ENCODE measurements at places on chromosomes 2 and 18. TPM values are rescaled to one million over a fixed set of nuclear protein-coding genes. Genes with fewer than 3 reads are reported as not detected.

SNORC gene
- 1.7 TPM for total RNA-seq

SP3 gene
- total RNA-seq: 79.9 TPM

- H3K27me3 ChIP-seq: no peaks in the 10 kb centered on the region
- DNase-seq: no peak
- H3K4me1 ChIP-seq: no peaks in the 10 kb centered on the region
Observed at GRCh38 chr18:72409903-72410302, 134.2 kb downstream of the CBLN2 start.

DNA sequence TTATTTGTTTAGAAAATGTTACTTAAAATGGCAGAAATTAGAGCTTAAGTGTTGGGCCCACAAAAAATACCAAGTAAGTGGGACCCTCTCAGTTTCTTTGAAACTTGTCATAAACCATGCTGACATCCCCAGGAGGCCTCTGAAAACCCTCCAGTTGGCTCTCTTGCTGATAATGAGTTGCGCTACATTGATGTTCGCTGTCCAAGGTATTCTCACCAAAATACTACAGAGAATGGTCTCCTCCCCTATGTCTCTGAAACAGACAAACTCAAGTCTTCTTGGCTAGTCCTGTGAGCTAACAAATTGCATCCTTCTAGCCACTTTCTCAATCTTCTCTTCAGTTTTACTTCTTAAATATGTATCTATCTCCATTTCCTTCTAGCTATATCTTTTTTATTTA, 669.4 kb downstream of the IRS1 start:
- H3K27ac ChIP-seq: no peak overlapping the region
- H3K36me3 ChIP-seq: no peaks in the 10 kb centered on the region
- no peaks in the 10 kb centered on the region for H3K4me1 ChIP-seq

- no peak overlapping the region for H3K27ac ChIP-seq
- H3K36me3 ChIP-seq: peaks cover 5% of the 10 kb centered on the region
- H3K4me1 ChIP-seq: peaks cover 18% of the 10 kb centered on the region
Observed at GRCh38 chr2:156396126-156396525, 40.1 kb upstream of the GPD2 start.

- H3K4me1 ChIP-seq: peaks cover 5% of the 10 kb centered on the region
- no peak overlapping the region for H3K27ac ChIP-seq
- H3K36me3 ChIP-seq: no peaks in the 10 kb centered on the region
- peaks cover 2% of the 10 kb centered on the region for H3K27me3 ChIP-seq
Observed at GRCh38 chr18:32301361-32301760, 111.5 kb downstream of the MEP1B start.

GRCh38 chr2:236626391-236627150, 56.9 kb downstream of the ACKR3 start:
- DNase-seq: no peak
- H3K36me3 ChIP-seq: no peaks in the 10 kb centered on the region
- H3K4me3 ChIP-seq: no peak overlapping the region

DNA sequence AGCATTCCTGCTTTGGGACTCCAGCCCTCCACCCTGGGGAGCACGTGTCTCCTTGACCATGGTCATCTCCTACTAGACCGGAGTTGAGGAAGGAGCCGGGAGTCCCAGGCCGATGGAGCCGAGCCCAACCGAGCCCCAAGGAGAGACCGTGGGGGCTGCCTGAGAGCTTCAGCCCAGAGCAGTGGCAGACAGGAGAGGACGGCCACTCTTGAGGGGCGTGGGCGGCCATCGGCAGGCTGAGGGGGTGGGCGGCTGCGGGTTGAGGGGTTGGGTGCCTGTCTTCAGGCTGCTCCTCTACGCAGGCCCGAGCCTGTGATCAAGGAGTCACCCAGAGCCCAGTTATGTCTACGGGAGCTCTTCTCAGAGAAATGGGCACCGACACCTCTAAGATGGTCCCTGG, 158.7 kb downstream of the PXDN start:
- H3K4me1 ChIP-seq: no peaks in the 10 kb centered on the region
- no peaks in the 10 kb centered on the region for H3K36me3 ChIP-seq
- no peak overlapping the region for H3K27ac ChIP-seq
- no peak for DNase-seq
- no peak overlapping the region for H3K4me3 ChIP-seq

GRCh38 chr2:5710615-5711014, 18.4 kb downstream of the SOX11 start:
- H3K4me3 ChIP-seq: no peak overlapping the region
- peaks cover 2% of the 10 kb centered on the region for H3K27me3 ChIP-seq
- no peaks in the 10 kb centered on the region for H3K4me1 ChIP-seq
- no peak overlapping the region for H3K27ac ChIP-seq
- no peak for DNase-seq

DNA sequence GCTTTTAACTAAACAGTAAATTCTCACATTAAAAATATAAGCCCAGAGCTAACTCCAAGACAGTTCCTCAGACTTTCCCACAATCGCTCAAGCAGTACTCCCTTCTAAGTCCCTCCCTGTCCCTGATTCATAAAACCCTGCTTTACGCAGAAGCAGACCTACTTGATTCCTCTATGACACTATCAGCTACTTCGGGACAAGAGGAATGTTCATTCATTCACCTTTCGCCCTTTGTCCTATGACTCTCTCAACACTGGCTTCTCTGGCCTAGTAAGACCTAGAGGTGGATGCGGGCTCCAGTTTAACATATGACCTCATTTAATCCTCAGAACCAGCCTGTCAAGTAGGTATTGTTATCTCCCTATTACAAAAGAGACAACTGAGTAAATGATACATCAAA, 10.2 kb downstream of the LPIN2 start:
- no peak for DNase-seq
- no peaks in the 10 kb centered on the region for H3K27me3 ChIP-seq
- no peak overlapping the region for H3K4me3 ChIP-seq
- peaks cover 52% of the 10 kb centered on the region for H3K36me3 ChIP-seq
- peaks cover 76% of the 10 kb centered on the region for H3K4me1 ChIP-seq

GRCh38 chr18:78789850-78790249, 189.8 kb upstream of the SALL3 start:
- H3K27ac ChIP-seq: no peak overlapping the region
- DNase-seq: no peak
- H3K4me1 ChIP-seq: no peaks in the 10 kb centered on the region
- H3K36me3 ChIP-seq: no peaks in the 10 kb centered on the region
- H3K4me3 ChIP-seq: no peak overlapping the region

- no peak for DNase-seq
- no peaks in the 10 kb centered on the region for H3K27me3 ChIP-seq
- no peaks in the 10 kb centered on the region for H3K4me1 ChIP-seq
Observed at GRCh38 chr2:30694286-30695055, 112.8 kb downstream of the CAPN13 start.

GRCh38 chr2:73028841-73029240, 42.7 kb downstream of the SFXN5 start:
- no peak overlapping the region for H3K4me3 ChIP-seq
- no peaks in the 10 kb centered on the region for H3K27me3 ChIP-seq
- no peak overlapping the region for H3K27ac ChIP-seq
- H3K36me3 ChIP-seq: no peaks in the 10 kb centered on the region

GRCh38 chr18:30763902-30764350, 278.6 kb downstream of the DSC3 start:
- H3K4me3 ChIP-seq: no peak overlapping the region
- no peak for DNase-seq
- no peaks in the 10 kb centered on the region for H3K27me3 ChIP-seq

- H3K27me3 ChIP-seq: peaks cover 9% of the 10 kb centered on the region
- no peak overlapping the region for H3K27ac ChIP-seq
- no peaks in the 10 kb centered on the region for H3K4me1 ChIP-seq
- H3K36me3 ChIP-seq: no peaks in the 10 kb centered on the region
- no peak overlapping the region for H3K4me3 ChIP-seq
- DNase-seq: no peak
Observed at GRCh38 chr2:224160917-224161316, 121.8 kb upstream of the SERPINE2 start.

DNA sequence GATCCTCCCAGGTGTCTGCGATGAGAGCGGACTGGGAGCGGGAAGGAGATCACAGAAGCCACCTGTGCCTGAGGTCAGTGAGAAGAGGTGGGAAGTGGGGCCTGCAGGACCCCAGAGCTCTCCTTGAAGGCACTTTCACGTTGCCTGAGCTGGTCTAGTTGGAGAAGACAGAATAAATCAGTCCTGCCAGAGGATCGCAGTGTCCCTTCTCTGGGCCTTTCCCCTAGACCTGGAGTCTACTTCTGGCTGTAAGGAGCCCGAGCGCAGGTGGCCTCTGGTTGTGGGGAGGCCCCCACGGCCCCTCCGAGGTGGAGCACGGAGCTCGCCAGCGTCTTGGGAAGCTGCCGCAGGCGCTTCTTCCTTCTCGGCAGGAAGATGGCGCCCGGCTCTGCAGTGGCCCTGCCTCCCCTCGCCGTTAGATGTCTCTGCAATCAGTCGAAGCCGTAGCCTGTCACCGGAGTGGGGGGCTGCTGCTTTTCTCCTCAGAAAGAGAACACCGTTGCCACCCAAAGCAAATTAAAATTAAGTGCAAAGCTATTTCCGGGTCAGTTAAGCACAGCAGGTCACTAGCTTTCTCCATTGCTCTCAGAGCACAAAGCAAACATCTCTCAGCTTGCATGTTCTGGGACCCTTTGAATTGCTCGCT, 212.0 kb upstream of the MYT1L start:
- H3K36me3 ChIP-seq: no peaks in the 10 kb centered on the region
- H3K4me1 ChIP-seq: no peaks in the 10 kb centered on the region
- no peak for DNase-seq
- no peak overlapping the region for H3K27ac ChIP-seq
- no peak overlapping the region for H3K4me3 ChIP-seq
- H3K27me3 ChIP-seq: peaks cover 7% of the 10 kb centered on the region

DNA sequence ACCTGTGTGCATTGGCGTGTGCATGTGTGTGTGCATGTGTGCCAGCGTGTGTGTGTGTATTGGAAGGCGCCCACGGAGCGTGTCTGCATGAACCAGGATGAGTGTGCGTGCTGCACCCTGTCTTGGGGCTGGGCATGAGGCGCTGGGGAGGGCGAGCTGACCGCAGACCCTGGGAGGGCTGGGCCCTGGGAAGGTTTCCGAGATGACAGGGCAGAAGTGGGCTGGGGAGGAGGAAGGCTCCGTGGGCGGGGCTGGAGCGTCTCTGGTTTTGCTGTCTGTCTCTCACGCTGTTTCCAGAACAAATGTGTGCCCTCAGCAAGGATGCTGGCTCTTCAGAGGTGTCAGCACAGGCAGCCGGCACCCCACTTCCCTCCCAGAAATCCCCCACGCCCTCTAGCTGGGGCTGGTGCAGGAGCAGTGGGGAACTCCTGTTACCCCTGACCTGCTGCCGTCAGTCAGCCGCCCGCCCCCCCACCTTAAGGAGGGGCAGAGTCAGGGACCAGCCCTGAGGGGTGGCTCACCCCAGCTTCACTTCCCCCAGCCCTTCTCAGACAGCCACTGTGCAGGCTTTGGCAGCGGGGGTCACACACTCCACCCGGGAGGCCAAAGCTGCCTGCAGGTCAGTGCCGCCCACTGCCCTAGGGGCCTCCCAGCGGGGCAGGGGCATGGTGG, at the start of gene GPR35:
Gene GPR35, plus strand, starts transcription at position 531 of the 672 bp plus-strand sequence. CDS start 4,473 bp downstream, outside the sequence.
- peak within 1 kb of the TSS; percentile 58 for H3K4me3 ChIP-seq
- H3K36me3 ChIP-seq: no peaks in the 10 kb centered on the region
- peak; percentile 87 for DNase-seq
- peak within 1 kb of the TSS; percentile 69 for H3K27ac ChIP-seq
- H3K27me3 ChIP-seq: no peaks in the 10 kb centered on the region

DNA sequence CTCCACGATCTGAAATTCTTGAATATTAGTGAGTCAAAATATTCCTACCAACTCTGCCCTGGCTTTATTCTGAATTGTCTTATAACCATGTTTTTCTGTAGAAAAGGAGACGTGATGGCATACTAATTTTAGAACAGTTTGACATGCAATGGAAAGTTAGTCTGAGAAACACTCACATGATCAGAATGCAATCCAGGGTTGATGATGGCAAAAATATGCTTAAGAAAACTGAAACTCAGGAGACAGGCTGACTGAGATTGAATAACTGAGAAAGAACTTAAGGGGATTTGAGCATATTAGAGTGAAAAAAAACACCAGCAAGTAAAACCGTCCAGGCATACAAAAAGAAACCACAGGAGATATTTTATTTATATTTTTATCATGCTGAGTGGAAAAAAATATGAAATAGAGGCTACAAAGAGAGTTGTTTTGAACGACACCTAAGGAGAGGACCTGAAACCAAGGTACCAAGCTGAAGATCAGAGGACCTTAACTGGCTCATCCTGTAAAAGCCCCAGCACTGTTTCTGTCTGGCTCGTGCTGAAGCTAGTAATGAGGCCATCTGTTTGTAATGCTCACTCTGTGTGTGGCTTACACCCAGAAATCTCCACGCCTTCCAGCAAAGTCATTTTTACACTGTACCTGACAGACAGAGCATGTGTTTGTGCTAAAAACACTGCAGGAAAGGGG, 437.2 kb upstream of the PKDCC start:
- H3K4me1 ChIP-seq: no peaks in the 10 kb centered on the region
- H3K4me3 ChIP-seq: no peak overlapping the region
- H3K27ac ChIP-seq: no peak overlapping the region
- peaks cover 1% of the 10 kb centered on the region for H3K27me3 ChIP-seq

DNA sequence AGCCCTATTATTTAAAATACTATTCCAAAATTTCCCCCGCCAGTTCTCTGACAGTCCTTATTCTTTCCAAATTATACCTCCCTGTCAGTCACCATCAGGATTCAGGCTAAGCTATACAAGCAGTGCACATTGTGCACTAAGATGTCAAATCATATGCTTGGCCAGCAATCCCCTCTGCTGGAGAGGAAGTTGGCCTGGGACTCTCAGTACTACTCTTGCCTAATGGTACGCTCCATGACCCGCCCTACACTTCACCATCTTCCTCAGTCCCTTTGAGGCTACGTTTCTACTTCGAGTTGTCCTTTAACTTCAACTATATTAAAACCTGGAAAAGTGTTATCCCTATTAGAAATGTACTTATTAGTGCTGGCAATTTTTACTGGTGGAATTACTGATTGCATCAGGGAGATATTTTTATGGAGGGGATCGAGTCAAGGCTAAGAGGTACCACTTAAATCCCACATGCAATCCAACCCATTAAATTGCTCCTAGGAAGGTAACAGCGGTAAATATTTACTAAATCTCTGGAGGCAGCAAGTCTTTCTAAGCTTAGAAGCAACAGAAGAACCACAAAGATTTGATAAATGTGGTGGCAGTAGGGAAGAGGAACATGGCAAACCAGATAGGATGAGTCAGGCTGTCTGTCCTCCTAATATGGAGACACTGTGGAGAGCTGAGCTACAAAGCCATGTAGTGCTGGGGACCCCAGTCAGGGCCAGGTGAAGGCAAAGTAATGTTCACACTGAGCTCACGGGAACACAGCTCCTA, 2.7 kb downstream of the USP40 start:
- H3K27ac ChIP-seq: no peak overlapping the region
- peaks cover 9% of the 10 kb centered on the region for H3K36me3 ChIP-seq
- H3K4me1 ChIP-seq: peaks cover 13% of the 10 kb centered on the region
- H3K4me3 ChIP-seq: no peak overlapping the region
- no peaks in the 10 kb centered on the region for H3K27me3 ChIP-seq
- no peak for DNase-seq

DNA sequence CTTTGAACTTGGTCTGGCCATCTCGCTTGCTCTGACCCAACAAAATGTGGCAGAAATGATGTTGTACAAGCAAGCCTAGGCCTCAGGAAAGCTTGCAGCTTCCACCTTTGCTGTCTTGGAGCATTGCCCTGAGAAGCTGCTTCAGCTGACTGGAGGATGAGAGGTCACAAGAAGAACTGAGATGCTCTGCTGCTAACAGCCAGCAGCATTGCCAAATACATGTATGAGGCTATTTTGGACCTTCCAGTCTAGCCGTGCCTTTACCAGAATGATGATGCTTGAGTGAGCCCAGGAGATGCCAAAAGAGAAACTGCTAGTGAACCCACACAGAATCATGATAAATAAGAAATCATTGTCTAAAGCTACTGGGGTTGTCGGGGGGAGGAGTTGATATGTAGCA, 13.2 kb upstream of the ITGAV start:
- H3K4me3 ChIP-seq: no peak overlapping the region
- no peak overlapping the region for H3K27ac ChIP-seq
- H3K27me3 ChIP-seq: no peaks in the 10 kb centered on the region
- no peaks in the 10 kb centered on the region for H3K36me3 ChIP-seq
- peaks cover 4% of the 10 kb centered on the region for H3K4me1 ChIP-seq
- no peak for DNase-seq

Measured in activated CD4-positive, alpha-beta memory T cell treated with anti-CD3 and anti-CD28 coated beads for 36 hours (primary cell).